Right ventricle myocardium inferior (tissue), 1 donor: ENCODE measurements at places on chromosomes 4 and X. TPM values are rescaled to one million over a fixed set of nuclear protein-coding genes. Genes with fewer than 3 reads are reported as not detected.

- DNase-seq, result no peak
Observed at GRCh38 chrX:115583496-115584004, 22.6 kb downstream of the PLS3 start.

- no peak for DNase-seq
Observed at GRCh38 chr4:184274286-184274951, 56.7 kb upstream of the ENPP6 start.

The UNC5C gene
- total RNA-seq, result 2.1 TPM

DNA sequence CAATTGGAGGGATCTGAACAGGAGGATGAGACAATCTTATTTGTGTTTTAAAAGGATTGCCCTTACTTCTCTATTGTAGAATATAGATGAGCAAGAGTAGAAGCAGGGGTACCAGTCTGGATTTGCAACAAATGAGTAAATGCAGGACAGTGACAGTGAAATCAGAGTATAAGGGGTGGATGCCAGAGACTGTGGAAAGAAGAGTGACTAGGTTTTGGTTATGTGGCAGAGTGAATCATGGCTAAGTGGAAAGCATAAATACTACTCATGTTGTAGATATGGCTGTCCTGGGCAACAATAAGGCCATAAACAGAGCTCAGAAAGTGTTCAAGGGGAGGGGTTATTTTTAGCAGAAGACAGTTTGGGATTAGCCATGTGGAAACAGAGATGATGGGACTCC is 6.0 kb upstream of the VSIG4 start:
- DNase-seq, result no peak

- no peak for DNase-seq
Observed at GRCh38 chr4:150591406-150591805, 9.5 kb downstream of the MAB21L2 start.

The FHDC1 gene
- 0.27 TPM for total RNA-seq

The EPGN gene
- total RNA-seq, result 0.19 TPM

The CXCL11 gene
- total RNA-seq, result not detected

- DNase-seq, result no peak
Observed at GRCh38 chr4:77990904-77991358, 66.2 kb upstream of the FRAS1 start.

The CPXCR1 gene
- total RNA-seq, result not detected

- no peak for DNase-seq
Observed at GRCh38 chrX:154457491-154458115, 478 bp upstream of the PLXNA3 start.

GRCh38 chr4:139374251-139374650 is 72.0 kb upstream of the NDUFC1 start:
- no peak for DNase-seq

GRCh38 chr4:41427306-41427882 is 110.6 kb upstream of the LIMCH1 start:
- peak; percentile 22 for DNase-seq

- no peak for DNase-seq
Observed at GRCh38 chrX:108795240-108795639, 58.9 kb upstream of the IRS4 start.

- DNase-seq, result no peak
Observed at GRCh38 chr4:189081826-189082225, 858.8 kb upstream of the FRG1 start.

DNA sequence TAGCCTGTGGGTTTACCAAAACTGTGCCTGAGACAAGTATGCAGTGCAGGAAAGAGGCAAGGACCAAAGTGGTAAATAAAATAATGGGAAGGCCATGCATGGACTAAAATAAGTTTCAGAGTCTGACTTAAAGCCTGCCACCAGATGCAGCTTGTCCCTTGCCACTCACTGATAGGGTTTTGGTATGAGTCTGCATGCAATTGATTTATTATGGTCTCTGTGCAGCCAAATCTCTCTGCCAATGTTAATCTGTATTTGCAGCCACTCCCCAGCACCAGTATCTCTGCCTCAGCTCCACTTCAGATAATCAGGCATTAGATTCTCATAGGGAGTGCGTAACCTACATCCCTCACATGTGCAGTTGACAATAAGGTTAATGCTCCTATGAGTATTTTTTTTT is 5.5 kb upstream of the FGF2 start:
- no peak for DNase-seq

The GAGE2A gene
- total RNA-seq, result not detected

GRCh38 chr4:90209922-90210321 is 82.7 kb downstream of the CCSER1 start:
- DNase-seq, result no peak

DNA sequence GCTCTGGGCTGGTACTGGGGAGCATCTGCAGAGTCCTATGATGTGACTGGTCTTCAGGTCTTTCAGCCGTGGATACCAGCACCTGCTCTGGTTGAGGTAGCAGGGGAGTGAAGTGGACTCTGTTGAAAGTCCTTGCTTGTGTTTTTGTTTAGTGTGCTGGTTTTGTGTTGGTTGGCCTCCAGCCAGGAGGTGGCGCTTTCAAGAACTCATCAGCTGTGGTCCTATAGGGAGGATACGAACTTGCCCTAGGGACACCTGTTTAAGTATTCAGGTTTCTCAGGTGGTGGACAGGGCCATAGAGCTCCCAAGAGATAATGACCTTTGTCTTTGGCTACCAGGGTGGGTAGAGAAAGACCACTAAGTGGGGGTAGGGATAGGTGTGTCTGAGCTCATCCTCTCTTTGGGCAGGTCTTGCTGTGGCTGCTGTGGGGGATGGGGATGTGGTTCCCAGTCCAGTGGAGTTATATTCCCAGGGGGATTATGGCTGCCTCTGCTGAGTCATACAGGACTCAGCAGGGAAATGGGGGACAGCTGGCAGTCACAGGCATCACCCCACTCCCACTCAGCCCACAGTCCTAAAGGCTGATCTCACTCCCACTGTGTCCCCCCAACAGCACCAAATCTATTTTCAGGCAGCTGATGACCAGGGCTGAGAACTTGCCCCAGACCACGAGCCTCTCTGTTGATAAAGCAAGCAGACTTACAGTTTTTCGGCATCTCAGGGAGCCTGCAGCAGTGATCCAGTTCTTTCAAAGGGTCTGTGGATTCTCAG is 24.1 kb downstream of the MSMO1 start:
- DNase-seq, result no peak

DNA sequence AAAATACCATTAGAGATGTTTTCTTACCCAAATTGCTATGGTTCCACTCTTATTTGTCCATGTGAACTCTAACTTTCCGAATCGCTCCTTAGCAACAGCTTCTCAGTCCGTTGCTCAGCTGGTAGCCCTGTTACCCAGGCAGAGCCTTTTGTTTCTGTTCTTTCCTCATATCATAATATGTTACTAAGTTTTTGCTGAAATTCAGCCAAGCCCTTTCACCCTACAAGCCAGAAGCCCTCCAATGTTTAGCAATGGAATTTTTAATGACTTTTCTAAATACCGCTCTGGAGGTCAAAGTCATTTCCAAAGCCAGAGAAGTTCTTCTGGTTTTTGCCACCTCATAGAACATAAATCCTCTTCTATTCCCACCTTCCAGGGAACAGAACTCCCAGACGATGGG is 1029.5 kb downstream of the C4orf33 start:
- DNase-seq, result no peak

DNA sequence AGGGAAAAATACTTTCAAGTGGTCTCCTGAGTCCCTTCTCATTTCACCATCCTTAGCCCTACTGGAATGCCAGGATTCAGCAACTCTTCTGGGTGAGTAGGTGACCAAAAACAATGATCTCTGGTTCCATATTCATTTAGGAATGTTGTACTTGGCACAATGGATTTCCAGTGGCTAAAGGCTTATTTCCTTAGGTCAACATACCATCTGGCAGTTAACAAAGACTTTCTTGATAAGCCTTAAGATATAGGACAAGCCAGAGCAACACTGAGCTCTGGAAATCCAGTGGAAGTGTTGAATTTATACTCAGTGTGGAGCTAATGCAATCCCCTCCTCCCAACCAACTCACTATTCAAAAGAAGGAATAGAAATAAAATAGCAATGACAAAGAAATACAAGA is 139.4 kb upstream of the EMCN start:
- no peak for DNase-seq

- DNase-seq, result no peak
Observed at GRCh38 chr4:108473163-108473720, 147.1 kb upstream of the RPL34 start.

GRCh38 chr4:65624651-65625050 is 45.6 kb downstream of the EPHA5 start:
- no peak for DNase-seq

DNA sequence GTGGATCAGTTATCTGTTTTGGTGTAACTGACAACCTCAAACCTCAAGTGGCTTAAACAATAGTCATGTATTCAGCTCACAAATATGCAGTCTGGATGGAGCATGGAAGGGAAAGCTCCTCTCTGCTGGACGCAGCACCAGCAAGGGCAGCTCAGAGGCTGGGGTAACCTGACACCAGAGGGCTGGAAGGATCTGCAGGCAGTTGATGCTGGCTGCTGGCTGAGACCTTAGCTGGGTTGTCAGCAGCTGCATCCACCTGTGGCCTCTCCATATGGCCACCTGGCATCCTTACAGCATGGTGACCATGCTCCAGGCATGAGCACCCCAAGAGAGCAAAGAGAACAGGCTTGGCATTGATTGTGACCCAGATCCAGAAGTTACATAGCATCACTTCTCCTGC is 46.7 kb downstream of the ENPP6 start:
- DNase-seq, result no peak

The ZMYM3 gene
- total RNA-seq, result 14.2 TPM

The PARM1 gene
- 58.7 TPM for total RNA-seq

DNA sequence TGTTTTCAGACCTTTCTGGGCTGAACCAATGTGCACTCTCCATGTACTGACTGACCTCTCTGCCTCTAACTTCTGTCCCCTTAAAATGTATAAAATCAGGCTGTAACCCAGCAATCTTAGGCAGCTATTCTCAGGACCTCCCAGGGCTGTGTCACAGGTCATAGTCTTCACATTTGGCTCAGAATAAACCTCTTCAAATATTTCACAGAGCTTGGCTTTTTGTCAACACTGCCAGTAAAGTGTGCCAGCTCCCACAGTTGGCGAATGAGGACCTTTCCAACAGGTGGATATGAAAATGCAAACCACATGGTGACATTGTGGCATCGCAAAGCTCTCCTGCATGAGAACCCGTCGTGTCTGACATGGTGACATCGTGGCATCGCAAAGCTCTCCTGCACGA is 76.4 kb downstream of the ACOX3 start:
- DNase-seq, result no peak

The AWAT1 gene
- not detected for total RNA-seq

GRCh38 chrX:17634542-17635207 is 102.6 kb upstream of the SCML1 start:
- DNase-seq, result no peak

DNA sequence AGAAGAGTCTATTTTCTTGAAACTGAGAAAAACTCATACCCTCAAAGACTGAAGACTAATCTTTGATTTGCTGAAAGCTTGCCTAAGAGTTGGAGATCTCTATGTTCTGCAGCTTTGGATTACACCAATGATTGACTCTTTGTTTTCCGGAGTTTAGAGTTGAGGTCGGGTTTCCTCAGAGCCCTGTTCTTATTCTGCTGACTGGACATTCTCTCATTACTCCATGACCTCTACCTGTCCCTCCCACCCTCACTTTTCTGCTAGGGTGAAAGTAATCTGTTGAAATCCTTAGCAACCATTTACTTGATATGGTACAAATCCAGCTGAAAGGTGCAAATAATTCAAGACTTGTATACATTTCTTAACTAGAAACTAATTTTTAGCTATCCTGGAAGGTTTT is 421.5 kb upstream of the FRG1 start:
- no peak for DNase-seq

GRCh38 chr4:155950461-155950860 is 3.2 kb downstream of the CTSO start:
- DNase-seq, result no peak

DNA sequence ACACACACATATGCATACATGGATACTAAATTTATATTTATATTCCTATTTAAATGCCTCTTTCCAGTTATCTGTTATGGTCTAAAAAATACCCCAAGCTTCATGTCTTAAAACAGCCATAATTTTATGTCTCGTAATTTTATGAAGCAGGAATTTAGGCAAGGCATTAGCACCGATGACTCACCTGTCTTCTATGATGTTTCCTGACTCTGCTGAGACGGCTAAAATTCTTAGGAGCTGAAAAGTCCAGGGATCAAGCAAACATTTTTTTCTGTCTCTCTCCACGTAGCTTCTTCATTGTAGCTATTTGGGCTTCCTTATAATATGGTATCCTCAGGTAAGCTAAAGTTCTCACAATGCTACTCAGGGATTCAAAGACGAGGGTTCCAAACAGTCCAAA is 930.3 kb downstream of the STIM2 start:
- DNase-seq, result no peak

DNA sequence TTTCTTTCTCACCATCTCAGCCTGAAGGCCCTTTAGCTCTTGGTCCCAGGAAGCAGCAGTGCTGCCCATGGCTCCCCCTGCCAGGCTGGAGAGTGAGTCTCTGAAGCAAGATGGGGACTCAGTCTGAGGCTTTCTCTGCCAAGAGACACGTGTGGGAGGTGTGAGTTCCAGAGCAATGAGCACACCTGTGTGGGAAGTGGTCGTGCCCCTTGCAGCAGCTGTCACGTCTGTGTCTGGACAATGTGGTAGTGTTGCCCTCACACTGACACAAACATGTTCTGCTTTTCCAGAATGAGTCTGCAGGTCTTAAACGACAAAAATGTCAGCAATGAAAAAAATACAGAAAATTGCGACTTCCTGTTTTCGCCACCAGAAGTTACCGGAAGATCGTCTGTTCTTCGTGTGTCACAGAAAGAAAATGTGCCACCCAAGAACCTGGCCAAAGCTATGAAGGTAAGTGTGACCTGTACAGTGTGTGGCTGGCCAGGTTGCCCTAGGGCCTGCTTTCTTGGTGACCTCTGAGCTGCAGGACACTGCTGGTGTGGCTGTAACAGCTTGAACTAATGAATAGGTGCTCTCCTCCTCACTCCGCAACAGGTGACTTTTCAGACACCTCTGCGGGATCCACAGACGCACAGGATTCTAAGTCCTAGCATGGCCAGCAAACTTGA is 1.9 kb downstream of the TACC3 start:
- DNase-seq, result peak; percentile 67
